ENCODE measurements at places on chromosomes 1 and 21.

DNA sequence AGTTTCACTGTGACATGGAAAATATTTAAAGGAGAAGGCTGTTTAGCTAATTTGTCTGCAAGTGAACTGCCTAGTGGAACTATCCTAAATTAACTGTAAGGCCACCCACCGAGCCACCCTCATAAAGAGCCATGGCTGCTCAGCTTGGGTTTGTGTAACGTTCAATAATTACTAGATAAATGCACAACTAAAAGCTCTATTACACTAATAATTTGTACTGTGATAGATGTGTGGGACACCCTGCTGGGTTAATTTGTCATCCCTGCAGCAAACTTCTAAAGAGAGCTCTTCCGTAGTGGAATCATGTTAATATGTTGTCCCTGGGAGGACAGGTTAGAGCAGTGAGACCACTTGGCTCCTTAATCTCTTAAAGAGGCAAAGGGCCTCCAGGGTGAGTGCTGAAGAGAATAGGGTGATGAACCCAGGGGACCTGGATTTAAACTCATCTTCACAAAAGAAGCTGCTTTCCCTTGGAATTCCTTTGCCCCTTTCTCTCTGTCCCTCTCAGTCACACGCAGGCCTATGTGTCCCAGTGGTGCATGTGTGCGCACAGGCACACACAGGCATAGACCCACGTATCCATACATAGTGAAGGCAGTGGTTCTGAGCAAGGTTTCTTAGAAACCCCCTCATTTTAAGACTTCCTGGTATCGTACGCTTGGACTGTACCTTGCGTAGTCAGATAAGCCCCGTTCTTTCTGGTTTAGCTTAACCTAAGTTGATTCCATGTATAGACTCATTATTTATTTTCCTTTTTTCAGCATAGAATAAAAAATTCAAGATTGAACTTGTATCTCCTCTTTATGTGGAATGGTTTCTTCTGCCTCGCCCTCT, 310.3 kb downstream of the NFIA start:
- no peaks in the 10 kb centered on the region for H3K36me3 ChIP-seq
- H3K4me1 ChIP-seq: no peaks in the 10 kb centered on the region
- no peaks in the 10 kb centered on the region for H3K27me3 ChIP-seq
- H3K27ac ChIP-seq: no peak overlapping the region
- DNase-seq: no peak

DNA sequence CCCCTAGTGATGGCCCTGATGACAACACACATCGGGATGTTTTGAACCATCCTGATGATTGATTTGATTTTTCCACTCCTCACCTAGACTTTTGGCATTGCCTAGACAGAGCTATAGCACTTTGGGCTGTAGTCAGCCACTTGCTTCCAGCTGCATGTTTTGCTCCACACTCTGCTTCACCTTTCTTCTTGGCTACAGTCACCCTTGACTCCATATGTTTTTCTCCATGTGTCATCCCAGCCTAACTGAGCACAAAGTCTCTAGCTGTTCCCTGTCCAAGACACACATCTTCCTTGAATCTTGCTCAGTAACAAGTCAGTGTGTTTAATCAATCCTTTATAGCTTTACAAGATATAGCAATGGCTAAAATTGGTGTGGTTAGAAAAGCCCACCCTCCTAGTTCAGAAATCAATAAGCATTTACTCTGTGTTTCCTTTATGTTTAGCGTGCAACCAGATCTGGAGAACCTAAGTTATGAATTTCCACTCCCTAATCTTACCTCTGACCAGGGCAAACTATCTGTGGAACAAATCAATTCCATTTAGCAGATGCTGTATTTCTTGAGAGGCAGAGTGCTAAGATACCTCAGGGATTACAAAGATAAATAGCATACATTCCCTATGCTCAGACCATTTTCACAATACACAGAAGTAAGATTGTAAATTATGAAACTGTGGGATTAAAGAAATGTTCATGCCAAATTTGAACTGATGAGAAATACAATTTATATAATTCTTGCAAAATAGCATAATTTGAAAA, 98.4 kb upstream of the LYPLAL1 start:
- no peak overlapping the region for H3K4me3 ChIP-seq
- no peak overlapping the region for H3K27ac ChIP-seq
- no peaks in the 10 kb centered on the region for H3K36me3 ChIP-seq
- H3K4me1 ChIP-seq: no peaks in the 10 kb centered on the region
- H3K27me3 ChIP-seq: no peaks in the 10 kb centered on the region

GRCh38 chr1:6889875-6890480, 104.7 kb downstream of the CAMTA1 start:
- no peaks in the 10 kb centered on the region for H3K36me3 ChIP-seq
- no peak overlapping the region for H3K27ac ChIP-seq
- no peak for DNase-seq
- no peaks in the 10 kb centered on the region for H3K27me3 ChIP-seq
- no peaks in the 10 kb centered on the region for H3K4me1 ChIP-seq

GRCh38 chr1:16298653-16299052, 53.6 kb downstream of the FBXO42 start:
- H3K27ac ChIP-seq: no peak overlapping the region
- peaks cover 49% of the 10 kb centered on the region for H3K36me3 ChIP-seq
- H3K27me3 ChIP-seq: no peaks in the 10 kb centered on the region
- H3K4me1 ChIP-seq: peaks cover 4% of the 10 kb centered on the region

DNA sequence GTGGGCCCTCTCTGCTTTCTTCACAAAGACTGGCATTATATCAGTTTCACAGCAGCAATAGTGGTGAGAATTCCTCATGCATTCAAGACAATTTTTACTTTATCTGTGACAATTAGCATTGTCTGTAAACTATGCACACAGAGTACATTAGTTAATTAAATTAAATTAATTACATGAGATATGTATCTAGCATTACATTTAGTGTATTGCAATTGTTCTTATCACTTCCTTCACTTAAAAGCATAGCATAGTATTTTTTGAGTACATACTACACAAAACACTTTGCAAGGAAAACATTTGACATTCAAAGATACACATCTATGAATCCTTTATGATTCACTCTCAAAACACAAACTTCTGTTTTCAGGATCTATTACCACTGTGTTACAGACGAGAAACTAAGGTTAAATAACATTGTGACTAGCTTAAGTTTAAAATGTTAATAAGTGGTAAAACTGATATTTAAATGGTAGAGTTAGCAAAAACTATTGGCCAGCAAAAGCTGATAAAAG, 1542.6 kb downstream of the PLA2G4A start:
- DNase-seq: no peak
- H3K27ac ChIP-seq: no peak overlapping the region
- H3K27me3 ChIP-seq: no peaks in the 10 kb centered on the region
- no peak overlapping the region for H3K4me3 ChIP-seq

GRCh38 chr1:224637515-224637914, 21.4 kb downstream of the CNIH3 start:
- H3K27ac ChIP-seq: no peak overlapping the region
- no peak overlapping the region for H3K4me3 ChIP-seq
- peaks cover 8% of the 10 kb centered on the region for H3K4me1 ChIP-seq
- no peaks in the 10 kb centered on the region for H3K36me3 ChIP-seq
- peaks cover 18% of the 10 kb centered on the region for H3K27me3 ChIP-seq

- no peak overlapping the region for H3K4me3 ChIP-seq
- DNase-seq: no peak
- no peaks in the 10 kb centered on the region for H3K4me1 ChIP-seq
- no peaks in the 10 kb centered on the region for H3K36me3 ChIP-seq
- peaks cover 1% of the 10 kb centered on the region for H3K27me3 ChIP-seq
These were observed 144.0 kb upstream of the ADGRL4 start for GRCh38 chr1:79150576-79150975.

GRCh38 chr1:188462837-188463236, 1634.1 kb downstream of the PLA2G4A start:
- H3K27ac ChIP-seq: no peak overlapping the region
- H3K4me1 ChIP-seq: no peaks in the 10 kb centered on the region
- no peak overlapping the region for H3K4me3 ChIP-seq
- no peaks in the 10 kb centered on the region for H3K36me3 ChIP-seq
- no peak for DNase-seq
- H3K27me3 ChIP-seq: no peaks in the 10 kb centered on the region

DNA sequence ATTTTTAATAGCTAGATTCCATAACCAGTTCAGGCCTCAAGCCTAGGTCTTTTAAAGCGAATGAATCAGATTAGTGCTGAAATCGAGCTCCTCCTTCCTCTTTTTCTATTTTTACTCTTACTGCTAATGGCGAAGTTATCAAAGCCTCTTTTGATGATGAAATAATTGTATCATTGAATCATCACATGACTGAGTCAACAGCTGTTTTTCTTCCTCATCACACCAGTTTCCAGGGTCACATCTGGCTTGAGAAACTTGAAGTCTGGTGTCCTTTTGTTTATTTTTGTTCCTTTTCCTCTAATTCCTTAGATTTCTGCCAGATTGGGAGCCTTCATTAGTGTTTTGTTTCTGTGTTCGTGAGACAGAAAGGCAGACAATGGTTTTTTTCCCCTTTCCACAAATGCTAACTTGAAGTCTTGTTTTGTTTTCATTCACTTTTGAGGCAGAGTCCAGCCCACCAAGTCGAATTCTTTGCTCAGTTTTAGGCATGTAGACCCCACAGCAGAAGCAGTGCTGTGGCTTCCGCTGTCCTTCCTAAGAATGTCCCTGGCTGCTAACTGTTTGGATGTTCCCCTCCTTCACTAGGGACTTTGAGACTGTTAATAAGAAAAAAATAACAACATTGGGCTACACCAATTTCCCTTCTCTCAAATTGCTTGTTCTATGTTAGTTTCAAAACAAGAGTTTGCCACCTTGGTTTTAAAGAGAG, 51.9 kb upstream of the FMOD start:
- H3K4me1 ChIP-seq: no peaks in the 10 kb centered on the region
- no peak overlapping the region for H3K27ac ChIP-seq
- H3K27me3 ChIP-seq: peaks cover 18% of the 10 kb centered on the region
- H3K36me3 ChIP-seq: no peaks in the 10 kb centered on the region

DNA sequence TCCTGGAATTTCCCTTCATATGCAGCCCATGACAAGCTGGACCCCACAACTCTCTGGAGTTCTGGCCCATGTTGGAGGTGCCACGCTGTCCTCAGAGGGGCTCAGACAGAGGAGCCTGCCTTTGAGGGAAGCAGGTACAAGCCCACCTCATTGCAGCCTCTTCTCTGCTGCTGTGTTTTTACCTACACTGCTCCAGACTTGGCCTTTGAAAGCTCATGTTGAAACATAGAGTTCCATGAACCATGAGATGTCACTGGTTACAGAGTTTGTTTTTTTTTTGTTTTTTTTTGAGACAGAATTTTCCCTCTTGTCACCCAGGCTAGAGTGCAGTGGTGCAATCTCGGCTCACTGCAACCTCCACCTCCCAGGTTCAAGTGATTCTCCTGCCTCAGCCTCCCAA, 22.1 kb upstream of the ZBTB21 start:
- no peaks in the 10 kb centered on the region for H3K4me1 ChIP-seq
- H3K36me3 ChIP-seq: no peaks in the 10 kb centered on the region
- DNase-seq: no peak

DNA sequence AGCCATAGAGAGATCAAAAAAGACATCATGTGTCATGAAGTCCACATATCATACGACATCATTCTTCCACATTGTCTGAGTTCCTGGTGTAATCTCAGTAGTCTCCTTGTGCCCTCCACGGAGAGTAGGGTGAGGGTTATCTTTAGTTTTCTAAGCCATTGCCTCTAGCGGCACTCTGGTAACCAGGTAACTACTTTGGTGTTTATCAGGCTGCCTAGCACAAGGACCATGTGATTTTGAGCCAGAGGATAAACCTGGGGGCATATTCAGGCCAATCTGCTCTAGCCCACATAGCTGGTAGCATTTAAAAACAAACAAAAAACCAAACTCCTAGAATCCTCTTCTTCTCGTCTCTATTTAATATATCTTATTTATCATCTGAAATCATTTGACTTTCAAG, 147.4 kb downstream of the GDAP2 start:
- no peaks in the 10 kb centered on the region for H3K36me3 ChIP-seq
- H3K4me1 ChIP-seq: peaks cover 6% of the 10 kb centered on the region
- no peak for DNase-seq
- peaks cover 12% of the 10 kb centered on the region for H3K27me3 ChIP-seq
- no peak overlapping the region for H3K4me3 ChIP-seq

DNA sequence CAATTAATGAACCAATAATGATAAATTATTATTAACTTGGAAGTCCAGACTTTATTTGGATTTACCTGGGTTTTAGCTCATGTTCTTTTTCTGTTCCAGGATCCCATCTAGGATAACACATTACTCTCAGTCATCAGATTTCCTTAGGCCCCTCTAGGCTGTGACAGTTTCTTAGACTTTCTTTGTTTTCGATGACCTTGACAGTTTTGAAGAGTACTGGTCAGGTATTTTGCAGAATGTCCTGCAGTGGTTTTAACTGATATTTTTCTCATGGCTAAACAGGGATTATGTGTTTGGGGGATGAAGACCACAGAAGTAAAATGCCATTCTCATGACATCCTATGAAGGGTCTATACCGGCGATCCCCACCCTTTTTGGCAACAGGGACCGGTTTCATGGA, 144.0 kb downstream of the NAV1 start:
- no peaks in the 10 kb centered on the region for H3K4me1 ChIP-seq
- H3K27ac ChIP-seq: no peak overlapping the region
- H3K27me3 ChIP-seq: peaks cover 9% of the 10 kb centered on the region
- H3K36me3 ChIP-seq: no peaks in the 10 kb centered on the region
- H3K4me3 ChIP-seq: no peak overlapping the region
